ENCODE measurements at places on chromosomes 3 and 15.

- no peak for DNase-seq
Measured at GRCh38 chr3:181568693-181569092, 143.0 kb upstream of the SOX2 start.

DNA sequence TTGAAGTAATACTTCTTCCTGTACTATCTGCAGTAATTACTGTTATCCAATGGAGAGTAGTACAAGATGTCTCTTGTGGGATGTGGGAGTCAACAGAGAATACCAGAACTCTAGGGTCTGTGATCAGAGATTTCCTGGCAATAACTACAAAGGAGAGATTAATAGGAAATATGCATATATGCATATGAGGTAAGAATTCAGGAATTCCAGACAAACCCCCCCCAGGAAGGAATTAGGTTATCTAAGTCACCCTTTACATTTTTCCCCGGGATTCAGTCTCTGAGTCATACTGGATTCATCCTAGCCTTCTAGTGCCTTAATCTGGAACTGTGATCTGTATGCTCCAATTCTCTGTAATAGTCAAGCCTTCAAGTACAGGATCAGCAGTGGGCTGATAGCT lies 49.4 kb downstream of the GTF2E1 start:
- no peak for DNase-seq

DNA sequence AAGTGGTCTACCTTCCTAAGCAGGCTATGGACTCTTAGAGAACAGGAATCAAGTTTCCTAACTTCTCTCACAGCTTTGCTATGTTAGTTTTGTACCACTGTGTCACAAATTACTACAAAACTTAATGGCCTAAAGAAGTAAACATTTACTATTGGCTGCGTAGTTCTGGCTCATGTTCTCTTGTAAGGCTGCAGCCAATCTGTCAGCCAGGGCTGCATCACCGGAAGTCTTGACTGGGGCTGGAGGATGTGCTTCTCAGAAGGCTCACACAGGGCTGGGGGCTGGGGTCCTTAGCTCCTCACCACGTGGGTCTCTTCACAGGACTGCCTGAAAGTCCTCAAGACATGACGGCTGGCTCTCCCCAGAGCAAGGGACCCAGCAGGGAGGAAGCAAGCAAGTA lies 15.5 kb downstream of the STIMATE start:
- DNase-seq, result no peak

GRCh38 chr3:122987231-122987630 lies 40.3 kb downstream of the SEMA5B start:
- DNase-seq, result no peak

DNA sequence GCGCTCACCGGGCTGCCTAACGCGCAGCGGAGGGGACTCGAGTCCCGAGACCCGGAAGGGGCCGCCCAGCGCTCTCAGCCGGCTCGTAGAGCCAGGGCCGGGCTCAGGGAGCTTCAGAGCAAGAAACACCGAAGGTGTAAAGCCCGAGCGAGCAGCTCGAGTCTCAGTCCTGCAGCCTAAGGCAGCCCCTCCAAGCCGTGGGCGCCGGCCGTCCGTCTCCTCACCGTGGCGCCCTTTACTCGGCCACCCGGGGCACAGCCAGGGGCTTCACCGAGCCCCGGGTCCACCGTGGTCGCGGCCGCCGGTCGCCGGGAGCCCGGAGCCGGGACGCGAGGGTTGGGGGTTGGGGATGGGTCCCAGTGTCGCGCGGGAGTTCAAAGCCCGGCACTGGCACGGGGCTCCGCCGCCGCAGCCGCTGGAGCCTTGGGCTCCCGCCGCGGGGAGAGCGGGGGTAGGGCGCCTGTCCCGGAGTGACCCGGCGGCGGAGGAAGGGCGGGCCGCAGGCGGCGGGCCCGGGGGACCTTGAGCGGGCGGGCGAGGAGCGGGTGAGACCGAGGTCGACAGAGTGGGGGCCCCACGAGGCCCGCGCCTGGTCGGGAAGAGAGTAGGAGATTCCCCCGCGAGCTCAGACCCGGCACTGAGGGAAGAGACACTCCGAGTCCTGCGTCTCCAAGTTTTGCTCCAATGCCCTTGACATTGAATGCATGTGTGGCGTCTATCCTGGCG lies 26.9 kb upstream of the THRB start:
- DNase-seq, result no peak

- DNase-seq, result no peak
Measured at GRCh38 chr3:18772699-18773305, 347.7 kb upstream of the SATB1 start.

DNA sequence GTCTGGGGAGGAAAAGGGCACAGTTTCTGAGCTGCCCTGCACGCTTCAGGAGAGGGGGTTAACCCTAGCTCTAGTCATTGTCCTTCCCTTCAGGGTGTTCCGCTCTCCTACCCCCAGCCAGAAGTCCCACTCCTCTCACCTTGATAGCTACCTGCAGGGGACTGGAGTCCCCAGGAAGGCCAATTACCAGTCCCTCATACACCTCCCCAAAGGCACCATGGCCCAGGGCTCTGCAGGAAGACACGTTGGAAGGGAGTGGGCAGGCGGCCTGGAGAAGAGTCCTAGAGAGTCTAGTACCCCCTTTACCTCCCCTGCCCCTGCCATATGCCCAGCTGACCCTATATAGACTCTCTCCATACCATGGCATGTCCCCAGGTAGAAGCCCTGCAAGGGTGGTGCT lies 7.9 kb downstream of the LTK start:
- no peak for DNase-seq

DNA sequence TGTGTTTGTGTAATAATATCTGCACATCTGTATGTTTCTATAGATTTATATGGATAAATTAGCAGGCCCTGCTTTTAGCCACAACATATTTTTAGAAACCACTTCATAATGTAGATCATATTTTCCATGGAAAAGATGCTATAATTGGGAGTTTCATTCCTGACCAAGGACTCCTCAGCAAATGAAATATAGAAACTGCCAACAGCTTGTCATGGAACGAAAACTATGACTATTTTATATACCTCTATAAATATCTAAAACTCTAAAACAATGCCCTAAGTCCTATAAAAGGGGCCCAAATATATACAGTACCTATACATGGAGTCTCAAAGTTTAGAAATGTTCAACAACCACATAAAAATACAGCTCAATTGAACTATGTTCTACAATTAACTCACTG lies 27.9 kb downstream of the EID1 start:
- DNase-seq, result no peak

- no peak for DNase-seq
Measured at GRCh38 chr3:15557511-15557946, 36.0 kb upstream of the COLQ start.

- DNase-seq, result no peak
Measured at GRCh38 chr3:26365706-26366105, 256.9 kb upstream of the LRRC3B start.

GRCh38 chr15:95690631-95691340 lies 639.7 kb upstream of the NR2F2 start:
- no peak for DNase-seq

GRCh38 chr3:194396539-194396858 lies 2.6 kb downstream of the GP5 start:
- DNase-seq, result no peak

- no peak for DNase-seq
Measured at GRCh38 chr3:177538750-177539730, 341.8 kb upstream of the TBL1XR1 start.

DNA sequence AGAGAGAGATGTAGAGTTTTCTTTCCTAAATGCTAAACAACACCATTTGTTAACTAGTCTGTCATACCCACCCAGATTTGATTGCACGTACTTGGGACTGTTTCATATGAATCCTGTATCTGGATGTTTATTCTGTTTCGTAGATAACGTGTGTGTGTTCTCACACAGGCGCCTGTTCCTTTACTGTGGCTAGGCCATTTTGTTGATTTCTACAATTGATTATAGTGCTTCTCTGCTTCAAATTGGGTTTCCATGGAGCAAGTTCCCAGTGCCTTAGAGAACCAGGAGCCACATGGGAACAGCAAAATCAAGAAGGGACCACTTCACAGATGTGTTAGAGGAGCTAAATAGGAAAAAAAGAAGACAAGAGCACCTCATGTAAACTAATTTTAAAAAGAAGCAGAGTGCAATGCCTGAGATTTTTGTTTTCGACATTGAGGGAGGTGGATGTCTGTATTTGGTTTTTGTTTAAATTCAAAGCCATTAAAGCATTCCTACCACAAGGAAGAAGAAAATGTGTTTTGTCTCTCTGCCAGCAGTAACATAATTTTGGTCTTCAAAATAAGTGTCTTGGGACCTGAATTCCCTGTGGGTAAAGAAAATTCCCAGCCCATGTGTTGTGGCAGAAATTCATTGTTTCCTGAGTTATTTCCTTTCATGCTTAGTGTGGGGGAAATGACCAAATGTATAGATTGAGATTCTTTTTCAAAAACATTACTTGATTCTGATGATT lies 424.0 kb upstream of the C2CD4B start:
- no peak for DNase-seq

- DNase-seq, result no peak
Measured at GRCh38 chr3:129599073-129599472, 7.4 kb downstream of the PLXND1 start.

GRCh38 chr15:68425428-68426060 lies 6.4 kb downstream of the ITGA11 start:
- no peak for DNase-seq

DNA sequence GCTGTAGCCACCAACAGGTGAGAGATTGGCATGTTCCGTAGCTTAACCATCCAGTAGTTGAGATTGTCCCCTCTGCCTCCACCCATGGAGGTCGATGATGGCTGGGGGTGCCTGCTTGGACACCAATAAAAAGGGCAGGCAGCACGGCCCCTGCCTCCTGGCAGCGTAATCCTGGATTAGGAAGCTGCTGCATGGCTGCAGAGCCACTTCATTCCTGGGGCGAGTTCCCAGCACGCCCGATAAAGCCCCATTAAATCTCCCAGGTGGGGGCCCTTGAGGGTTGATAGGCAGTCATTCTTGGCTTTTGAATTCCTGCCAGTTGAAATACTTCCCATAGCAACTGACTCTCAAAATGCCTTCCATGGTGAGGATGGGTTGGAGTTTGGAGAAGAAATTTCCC lies 67.8 kb downstream of the PLXNA1 start:
- DNase-seq, result no peak

DNA sequence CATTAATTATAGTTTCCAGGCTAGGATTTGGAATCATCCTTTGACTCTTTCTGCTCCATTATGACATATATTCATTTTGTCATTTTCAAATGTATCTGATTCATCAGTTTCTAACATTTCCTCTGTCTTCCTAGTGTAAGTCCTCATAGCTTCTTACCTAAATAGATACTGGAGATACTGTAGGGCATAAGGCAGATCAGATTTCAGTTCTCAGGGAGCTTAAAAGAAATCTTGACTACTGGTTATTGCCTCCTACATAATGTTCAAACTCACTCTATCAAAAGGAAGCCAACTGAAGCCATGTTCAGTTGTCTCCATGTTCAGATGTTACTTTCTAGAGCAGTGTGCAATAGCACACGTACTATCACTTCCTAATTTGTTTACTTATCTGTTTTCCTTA lies 29.6 kb upstream of the CTDSPL2 start:
- no peak for DNase-seq

DNA sequence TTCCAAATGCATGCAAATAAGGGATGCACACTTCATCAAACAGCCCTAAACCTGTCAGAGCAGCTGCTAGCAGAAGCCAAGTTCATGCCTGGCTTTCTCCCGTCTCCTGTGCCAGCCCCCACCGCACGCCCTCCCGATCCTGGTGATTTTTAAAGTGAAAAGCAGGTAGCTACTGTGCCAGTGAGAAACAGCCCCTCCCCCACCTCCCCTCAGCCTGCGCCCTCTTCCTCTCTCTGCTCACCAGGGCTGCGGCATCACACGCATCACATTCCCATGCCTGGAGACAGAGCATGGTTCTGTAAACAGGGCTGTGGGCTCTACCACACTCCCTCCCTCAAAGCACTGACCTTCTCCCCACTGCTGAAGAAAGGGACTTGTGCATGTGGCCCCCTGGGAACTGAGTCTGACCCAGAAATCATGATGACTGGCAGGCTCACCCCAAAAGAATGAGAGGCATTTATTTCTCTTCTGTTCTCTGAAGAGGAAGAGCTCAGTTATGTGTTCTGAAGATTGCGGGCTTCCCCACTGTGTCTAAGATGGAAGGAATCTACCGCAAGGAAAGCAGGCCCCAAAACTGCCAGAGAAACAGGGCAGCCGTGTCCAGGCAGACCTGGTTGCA lies 14.5 kb upstream of the SLC6A1 start:
- no peak for DNase-seq

GRCh38 chr3:178109691-178110090 lies 426.5 kb upstream of the KCNMB2 start:
- DNase-seq, result no peak

- no peak for DNase-seq
Measured at GRCh38 chr3:14485981-14486380, 54.2 kb downstream of the GRIP2 start.

DNA sequence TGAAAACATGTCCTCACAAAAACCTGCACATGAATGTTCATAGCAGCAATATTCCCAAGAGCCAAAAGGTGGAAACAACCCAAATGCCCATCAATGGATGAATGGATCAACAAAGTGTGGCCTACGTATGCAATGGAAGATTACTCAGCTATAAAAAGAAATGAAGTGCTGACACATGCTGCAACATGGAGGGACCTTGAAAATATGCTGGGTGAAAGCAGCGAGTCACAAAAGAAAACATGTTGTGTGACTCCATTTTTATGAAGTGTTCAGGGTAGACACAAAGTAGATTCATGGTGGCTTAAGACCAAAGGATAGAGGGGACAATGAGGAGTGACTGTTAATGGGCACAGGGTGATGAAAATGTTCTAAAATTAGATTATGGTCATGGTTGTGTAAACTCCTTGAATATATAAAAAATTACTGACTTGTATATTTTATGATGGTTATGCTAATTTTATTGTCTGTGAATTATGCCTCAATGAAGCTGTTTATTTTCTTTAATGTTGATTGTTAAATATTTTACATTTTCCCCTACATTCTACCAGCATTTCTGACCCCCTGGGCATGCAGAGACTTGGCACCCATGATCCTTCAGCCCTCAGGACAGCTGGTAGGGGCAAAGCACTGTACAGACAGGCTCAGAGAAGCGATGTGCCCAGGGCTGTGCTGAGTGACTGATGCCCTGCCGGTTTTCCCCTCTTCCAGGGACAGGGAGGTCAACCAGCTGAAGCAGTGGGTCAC lies 37.8 kb downstream of the CFAP100 start:
- DNase-seq, result no peak

GRCh38 chr3:27877061-27878013 lies 155.2 kb upstream of the EOMES start:
- no peak for DNase-seq

- no peak for DNase-seq
Measured at GRCh38 chr3:50620820-50621219, 3.9 kb downstream of the MAPKAPK3 start.

Data from activated gamma-delta T cell (primary cell).